Mucosa of descending colon (tissue), 3 donors: ENCODE measurements at places on chromosomes 4 and X.

DNA sequence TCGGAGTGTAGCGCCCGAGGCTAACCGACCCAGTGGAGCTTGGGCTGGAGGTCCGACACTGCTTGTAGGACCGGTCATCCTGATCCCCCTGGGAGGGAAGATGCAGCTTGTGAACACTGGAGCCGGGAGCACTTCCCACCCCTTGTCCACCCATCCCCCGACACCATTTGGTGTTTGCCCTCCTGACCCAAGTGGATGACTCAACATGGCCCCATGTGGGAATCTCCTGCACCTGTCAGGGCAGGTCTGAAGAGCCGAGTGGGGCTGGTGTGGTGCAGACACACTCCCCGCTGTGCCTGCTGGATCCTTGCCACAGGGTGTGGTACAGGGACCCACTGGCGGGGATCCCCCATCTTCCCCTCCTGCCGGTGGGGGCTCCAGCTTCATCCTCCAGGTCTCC, 90.0 kb upstream of the AFAP1 start:
- DNase-seq = no peak

GRCh38 chrX:87370865-87371264, 146.7 kb upstream of the KLHL4 start:
- DNase-seq = no peak

DNA sequence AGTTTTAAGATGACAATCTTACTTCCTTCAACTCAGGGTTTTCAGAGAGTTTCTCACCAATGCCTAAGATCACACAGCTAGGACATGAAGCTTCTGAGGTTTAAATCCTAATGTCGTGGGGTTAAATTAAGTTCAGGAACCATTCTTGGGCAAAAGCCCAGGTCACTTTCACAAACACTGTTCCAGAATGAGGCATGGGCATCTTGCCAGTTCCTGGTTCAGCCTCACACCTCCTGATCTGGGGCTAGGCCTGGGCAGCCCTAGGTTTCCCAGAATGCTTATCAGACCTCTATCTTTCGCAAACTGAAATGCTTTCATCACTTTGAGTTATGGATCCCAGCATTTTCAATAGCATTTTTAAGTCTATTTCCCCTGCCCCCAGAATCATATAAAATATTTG, 224.8 kb upstream of the EDA2R start:
- no peak for DNase-seq

- no peak for DNase-seq
Observed at GRCh38 chrX:28591542-28591941, 4.3 kb downstream of the IL1RAPL1 start.

DNA sequence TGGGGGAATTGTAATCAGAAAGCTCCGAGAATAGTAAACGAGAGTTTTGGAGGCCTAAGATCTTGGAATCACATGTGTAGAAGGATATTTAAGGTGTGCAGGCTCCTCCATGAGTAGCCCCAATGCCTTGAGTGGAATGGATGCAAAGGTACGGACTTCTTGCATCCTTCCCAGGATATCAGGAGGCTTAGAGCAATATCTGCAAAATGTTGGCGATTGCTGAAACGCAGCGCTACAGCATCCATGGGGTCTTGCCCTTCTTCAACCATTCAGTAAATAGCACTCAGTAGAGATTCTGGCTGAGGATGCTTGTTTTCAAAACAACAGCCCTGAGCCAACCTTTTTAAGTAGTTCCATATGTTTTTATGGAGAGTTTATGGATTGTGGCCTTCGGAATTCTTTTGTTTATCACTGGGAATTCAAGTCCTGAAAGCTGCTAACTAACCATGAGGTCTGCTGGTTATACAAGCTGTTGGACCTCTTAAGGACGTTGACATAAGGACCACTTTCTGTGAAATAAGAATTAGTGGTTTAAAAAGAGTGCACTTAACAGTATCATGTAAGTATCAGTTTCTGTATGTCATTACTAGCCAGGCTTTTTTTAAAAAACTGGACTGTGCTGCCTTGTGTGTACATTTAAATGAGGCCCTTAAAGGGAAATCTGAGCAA, 228.8 kb upstream of the PGRMC2 start:
- no peak for DNase-seq
